ENCODE measurements at places on chromosomes 13 and 19. TPM values are rescaled to one million over a fixed set of nuclear protein-coding genes. Genes with fewer than 3 reads are reported as not detected.

DNA sequence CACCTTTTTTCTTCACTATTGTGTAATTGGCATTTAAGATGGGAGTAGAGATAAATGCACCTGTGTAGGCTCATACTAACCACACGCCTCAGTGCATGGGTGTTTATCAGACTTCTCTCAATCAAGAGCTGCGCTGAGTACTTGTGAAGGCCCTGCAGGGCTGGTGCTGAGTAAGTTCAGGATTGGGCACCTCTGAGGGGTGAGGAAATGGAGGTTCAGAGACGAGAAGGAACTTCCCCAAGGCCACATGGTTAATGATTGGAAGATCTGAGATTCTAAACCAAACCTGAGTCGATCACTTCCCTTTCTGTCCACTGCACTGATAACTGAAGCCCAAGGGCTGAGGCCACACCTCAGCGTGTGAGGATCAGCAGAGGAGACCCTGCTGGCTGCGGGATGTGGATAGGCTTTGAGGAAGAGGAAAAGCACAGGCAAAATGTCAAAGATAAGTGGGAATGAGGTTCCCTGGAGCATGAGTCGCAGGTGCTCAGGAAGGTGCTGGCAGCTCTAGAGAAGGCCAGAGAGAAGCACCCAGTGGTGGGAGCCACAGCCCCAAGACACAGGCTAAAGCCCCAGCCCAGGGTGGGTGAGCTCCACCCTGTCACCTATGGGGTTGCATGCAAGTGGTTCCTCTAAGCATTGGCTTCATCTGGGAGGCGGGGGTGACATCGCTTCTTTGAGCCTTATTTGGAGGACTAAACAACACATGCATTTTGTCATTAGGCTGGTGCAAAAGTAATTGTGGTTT, 32.3 kb upstream of the GJB6 start:
- no peak overlapping the region for H3K4me3 ChIP-seq
- no peaks in the 10 kb centered on the region for H3K27me3 ChIP-seq
- DNase-seq = no peak

Gene LGALS14
- not detected for total RNA-seq

Gene ZDHHC20
- 84.7 TPM for total RNA-seq

DNA sequence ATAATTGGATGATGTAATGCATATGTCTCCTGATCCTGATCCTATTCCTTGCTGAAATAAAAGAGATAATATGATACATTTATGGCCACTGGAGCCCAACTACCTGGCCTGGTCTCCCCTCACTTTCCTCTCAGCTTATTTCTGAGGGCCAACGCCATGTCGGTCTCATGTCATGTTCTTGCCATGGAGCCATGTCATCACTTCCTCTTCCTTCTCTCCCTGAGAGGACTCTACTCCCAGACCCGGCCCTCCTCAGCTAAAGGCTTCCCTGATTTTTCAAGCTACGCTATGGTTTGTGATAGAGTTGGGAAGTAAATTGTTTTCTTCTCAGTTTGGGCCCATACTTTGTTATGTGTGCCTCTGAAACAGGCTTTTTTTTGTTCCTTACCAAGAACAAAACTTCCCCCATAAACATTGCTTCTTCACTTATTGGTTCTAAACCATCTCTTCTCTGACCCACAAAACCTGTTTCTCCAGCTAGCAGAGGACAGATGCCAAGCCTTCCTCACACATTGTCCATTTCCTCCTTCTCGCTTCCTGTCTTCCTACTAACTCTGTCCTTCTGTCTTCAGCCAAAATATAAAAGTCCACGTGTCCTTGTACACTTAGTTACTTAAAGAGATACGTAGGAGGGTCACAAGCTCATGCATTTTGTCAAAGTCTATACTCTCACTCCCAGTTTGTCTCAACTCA, 319.9 kb upstream of the DACH1 start:
- no peak overlapping the region for H3K27ac ChIP-seq
- H3K27me3 ChIP-seq = no peaks in the 10 kb centered on the region
- no peak overlapping the region for H3K4me3 ChIP-seq
- H3K36me3 ChIP-seq = no peaks in the 10 kb centered on the region

DNA sequence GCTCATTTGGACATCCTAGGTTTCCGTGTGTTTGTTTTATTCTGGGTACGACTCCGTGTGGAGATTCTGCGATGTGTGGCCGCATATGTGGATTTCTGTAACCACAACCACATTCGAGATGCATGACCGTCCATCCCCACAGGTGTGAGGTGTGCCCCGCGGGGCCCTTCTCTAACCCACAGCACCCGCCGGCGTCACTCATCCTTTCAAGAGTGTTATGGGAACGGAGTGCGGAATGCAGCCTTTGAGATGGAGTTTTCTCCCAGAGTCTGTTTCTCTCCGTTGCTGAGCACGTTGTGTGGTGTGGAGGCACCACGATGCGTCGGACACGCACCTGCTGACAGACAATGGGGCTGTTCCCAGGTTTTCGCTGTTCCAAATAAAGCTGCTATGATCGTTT, 40.0 kb downstream of the C13orf46 start:
- H3K4me1 ChIP-seq = peaks cover 9% of the 10 kb centered on the region
- H3K27me3 ChIP-seq = peaks cover 7% of the 10 kb centered on the region
- DNase-seq = no peak
- no peak overlapping the region for H3K27ac ChIP-seq
- H3K36me3 ChIP-seq = no peaks in the 10 kb centered on the region

DNA sequence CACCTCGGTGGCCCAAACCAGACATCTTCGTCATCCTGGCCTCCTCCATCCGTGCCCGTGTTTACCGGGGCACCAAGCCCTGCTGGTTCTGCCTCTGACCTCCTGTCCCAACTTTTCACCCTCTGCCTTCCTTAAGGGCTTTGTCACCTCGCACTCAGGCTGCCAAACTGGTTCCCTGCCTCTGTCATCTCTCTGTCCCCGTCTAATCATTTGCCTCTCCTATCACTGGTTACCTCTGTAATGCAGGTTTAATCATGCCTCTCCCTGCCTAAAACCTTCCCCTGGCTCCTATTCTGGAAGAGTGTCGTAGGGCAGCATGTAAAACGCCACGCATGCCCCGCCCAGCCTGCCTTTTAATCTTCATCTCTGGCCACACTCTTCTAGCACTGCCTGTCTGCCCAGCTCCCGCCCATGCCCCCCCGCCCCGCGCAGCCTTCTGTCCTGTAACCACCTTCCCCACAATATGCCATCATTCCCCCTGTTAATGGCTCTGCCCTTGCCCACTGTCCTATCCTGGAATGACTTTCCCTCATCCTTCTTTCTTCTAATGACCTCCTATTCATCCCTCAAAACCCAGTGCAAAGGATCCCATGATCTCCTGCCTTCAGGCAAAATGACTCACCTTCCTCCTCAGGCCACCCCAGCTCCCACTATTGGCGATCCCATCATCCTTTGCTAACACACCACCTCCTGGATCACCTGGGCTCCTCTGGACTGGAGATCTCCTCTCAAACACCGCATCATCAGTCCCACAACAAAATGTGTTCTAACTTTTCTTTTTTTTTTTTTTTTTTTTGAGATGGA, 66.7 kb downstream of the PEX11G start:
- peaks cover 36% of the 10 kb centered on the region for H3K36me3 ChIP-seq
- no peak overlapping the region for H3K4me3 ChIP-seq
- no peaks in the 10 kb centered on the region for H3K27me3 ChIP-seq
- peaks cover 7% of the 10 kb centered on the region for H3K4me1 ChIP-seq

Gene CBARP
- not detected for total RNA-seq

Gene IER2
- total RNA-seq = 167 TPM

DNA sequence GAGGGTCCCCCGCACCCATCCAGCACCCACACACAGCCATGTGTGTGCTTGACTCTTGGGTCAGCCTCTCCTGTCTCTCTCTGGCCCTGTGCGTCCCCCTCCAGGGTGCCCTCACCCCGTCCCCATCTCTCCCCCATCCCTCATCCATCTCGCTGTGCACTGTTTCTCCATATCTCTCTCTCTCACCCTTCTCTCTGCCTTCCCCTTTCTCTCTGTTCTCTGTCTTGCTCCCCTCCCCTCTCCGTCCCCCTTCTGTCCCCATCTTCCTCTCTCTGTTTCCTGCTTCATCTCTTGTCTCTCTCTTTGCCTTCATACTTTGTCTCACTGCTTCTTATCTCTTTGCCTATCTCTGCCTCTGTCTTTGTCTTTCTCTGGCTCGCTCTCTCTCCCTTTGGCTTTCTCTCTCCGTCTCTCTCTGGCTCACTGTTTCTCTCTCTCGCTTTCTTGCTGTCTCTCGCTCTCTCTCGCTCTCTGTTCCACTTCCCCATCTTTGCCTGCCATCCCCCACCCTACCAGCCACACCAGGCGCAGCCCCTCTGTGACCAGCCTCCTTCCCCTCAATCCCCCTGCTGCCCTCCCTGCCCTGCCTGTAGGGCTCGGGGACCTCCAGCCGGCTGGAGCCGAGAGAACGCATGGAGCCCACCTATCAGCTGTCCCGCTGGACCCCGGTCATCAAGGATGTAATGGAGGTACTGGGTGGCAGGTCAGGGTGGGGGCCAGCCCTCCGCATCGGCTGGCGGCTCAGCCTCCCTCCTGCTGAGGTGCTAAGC, 8.9 kb downstream of the STXBP2 start:
- peaks cover 17% of the 10 kb centered on the region for H3K36me3 ChIP-seq
- peaks cover 6% of the 10 kb centered on the region for H3K4me1 ChIP-seq
- no peak overlapping the region for H3K27ac ChIP-seq
- no peak for DNase-seq
